ENCODE measurements at places on chromosomes 5 and 9.

DNA sequence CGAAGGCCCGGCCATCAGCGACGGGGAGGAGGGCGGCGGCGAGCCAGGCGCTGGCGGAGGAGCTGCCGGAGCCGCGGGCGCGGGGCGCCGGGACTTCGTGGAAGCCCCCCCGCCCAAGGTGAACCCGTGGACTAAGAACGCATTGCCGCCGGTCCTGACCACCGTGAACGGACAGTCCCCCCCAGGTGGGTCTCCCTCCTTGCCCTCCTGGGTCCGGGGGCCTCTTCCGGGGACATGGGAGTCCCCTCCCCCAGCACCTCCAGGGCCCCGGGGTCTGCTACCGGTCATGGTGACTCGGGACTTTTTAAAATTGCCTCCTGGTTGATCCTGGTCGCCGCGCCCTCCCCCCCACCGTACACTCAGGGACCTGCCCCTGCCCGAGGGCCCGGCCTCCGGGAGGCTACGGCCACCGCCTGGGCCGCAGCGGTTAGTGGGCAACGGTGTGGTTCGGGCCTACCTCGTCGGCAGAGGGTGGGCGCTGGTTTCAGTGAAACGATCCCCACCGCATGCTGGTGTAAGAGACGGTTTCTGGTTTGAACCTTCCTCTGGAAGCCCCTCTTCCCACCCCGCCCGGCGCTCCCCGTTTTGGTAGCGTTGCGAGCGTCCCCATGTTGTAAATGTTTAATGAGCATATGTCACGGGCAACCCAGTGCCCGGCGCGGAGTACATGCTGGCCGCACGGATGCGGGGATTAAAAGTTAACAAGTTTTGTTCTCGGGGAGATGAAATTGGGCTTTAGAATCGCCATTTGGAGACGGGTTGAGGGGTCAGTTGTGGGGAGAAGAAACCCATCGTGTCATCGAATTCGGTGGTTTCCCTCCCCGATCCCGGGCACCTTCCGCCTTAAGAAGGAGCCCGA, 1.1 kb downstream of the LARP1 start:
- DNase-seq: peak; percentile 32

- no peak for DNase-seq
Observed at GRCh38 chr5:101860563-101860962, 435.5 kb downstream of the SLCO4C1 start.

- DNase-seq: no peak
Observed at GRCh38 chr9:27572061-27572460, 1.2 kb downstream of the C9orf72 start.

- no peak for DNase-seq
Observed at GRCh38 chr5:133229931-133230664, 178.3 kb downstream of the HSPA4 start.

- DNase-seq: no peak
Observed at GRCh38 chr5:69032009-69032408, 61.8 kb upstream of the SLC30A5 start.

DNA sequence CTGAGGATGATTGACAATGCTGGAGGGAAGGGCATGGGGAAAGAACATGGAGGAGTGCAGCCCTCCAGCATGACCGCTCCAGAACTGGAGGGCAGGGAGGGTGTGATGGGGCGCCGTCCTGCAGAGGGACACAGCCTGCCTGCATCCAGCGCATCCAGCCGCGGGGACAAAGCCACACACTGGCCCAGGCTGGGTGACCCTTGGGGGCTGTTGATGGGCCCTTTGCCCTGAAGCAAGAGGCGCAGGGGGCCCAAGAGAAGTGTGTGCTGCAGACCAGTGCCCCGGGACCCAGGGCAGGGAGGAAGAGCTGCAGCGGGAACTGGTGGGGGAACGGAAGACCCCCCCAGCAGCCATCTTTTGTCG, 169.8 kb upstream of the PPP1R26 start:
- no peak for DNase-seq

DNA sequence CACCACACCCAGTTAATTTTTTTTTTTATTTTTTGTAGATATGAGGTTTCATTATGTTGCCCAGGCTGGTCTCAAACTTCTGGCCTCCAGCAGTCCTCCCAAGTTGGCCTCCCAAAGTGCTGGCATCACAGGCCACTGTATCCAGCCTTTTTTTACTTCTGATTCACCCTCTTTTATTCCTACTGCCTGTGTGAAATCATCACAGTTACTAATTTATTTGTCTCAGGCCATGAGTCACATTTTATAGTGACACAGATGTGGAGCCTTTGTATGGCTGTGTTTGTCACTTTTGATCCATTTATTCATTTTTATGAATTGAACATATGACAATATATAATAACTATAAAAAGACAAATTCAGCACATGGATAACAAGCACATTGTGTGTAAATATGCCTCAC, 67.1 kb upstream of the SNX2 start:
- no peak for DNase-seq

DNA sequence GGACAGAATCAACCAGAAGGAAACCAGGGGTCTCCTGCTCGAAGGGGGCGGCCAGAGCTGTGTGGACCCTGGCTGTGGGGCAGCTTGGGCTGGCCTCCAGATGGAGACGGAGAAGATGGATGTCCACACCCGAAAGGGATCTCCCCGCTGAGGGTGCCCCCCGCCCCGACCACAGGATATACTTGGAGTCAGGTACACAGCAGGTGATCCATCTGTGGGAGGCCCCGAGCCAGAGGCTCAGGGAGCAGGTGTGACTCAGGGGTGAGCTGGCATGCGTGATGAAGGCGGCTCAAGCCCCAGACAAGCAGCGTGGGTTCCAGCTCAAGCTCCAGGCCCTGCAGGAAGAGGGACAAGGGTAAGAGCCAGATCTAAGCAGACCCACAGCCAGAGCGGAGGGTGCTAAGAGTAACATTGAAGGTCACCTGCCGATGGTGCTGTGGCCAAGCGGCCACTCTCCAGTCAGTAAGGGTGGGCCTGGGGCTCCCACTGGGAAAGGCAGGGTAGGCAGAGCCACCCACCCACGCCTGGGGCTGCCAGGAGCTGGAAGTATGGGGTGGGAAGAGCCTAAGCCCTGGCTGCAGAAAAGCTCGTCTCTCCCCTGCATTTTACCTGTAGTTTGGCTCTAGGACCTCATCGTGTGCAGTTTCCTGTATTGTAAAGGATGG, 30.6 kb upstream of the MVB12B start:
- no peak for DNase-seq

- no peak for DNase-seq
Observed at GRCh38 chr5:54630738-54631359, 113.3 kb downstream of the SNX18 start.

DNA sequence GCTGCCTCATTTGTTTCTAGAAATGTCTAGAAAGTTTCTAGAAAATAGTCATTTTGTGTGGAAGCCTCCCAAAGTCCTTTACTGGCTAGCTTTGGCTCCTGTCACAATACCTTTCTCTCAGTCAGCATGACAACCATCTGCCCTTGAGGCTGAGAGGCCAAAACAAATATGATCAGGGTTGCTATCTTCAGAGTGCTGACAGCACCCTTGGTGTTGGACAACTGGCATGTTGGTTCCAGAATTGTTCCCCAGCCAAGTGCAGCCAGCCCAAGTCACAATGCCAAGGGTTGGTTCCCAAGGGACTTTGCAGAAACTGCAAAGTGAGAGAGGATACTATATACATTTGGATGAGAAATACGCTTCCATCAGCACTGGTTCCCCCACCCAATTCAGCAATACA, 140.9 kb upstream of the GAS1 start:
- DNase-seq: no peak

- no peak for DNase-seq
Observed at GRCh38 chr9:90975781-90976538, 174.3 kb downstream of the SYK start.

- DNase-seq: no peak
Observed at GRCh38 chr5:64487283-64487682, 18.5 kb upstream of the RGS7BP start.

- no peak for DNase-seq
Observed at GRCh38 chr5:67315082-67315989, 118.7 kb upstream of the CD180 start.

DNA sequence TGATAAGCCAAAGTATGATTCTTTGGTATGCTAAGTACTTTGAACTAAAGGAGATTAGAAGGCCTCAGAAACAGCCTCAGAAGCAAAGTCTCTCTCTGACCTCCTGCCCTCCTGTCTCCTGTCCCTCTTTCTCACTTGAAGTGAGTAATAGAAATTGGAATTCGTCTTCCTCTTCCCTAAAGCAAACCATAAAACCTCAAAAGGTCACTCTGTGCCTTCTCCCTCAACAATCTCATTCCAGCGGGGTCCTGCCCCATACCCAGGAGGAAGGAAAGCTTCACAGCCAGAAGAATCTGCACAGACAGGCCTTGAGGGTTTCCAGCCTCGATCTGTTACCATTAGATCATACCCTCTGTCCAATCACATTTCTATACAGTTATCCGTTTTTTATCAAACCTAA, 87.8 kb downstream of the HAPLN1 start:
- no peak for DNase-seq

DNA sequence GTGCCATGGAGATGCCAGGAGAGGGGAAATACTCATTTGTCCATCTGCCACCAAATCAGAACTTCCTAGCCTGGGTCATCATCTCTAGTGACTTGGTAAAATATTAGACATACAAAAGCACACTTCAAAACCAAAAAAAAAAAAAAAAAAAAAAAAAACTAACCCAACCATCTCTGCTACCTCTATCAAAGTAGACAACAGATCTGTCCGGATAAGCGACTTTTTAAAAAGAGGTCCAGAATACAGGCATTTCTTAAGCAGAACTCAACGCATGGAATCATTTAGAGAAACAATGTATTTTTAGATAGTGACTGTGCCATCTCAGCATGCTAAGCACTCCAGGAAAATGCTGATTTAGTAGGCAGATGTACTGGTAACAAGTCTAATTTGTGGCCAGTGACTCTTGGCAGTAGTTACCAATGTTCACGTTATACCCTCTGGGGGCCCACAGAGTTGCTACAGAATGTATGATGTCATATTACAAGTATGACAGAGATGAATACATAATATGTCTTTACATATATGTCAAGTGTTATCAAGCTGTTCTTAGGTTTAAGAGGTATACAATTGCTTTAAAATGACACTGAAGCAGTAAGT, 107.8 kb downstream of the SMIM23 start:
- no peak for DNase-seq

GRCh38 chr9:98944057-98944733, 488 bp downstream of the COL15A1 start:
- no peak for DNase-seq

GRCh38 chr5:142544946-142545649, 140.8 kb downstream of the FGF1 start:
- DNase-seq: no peak

GRCh38 chr5:146744068-146744745, 134.3 kb downstream of the PPP2R2B start:
- DNase-seq: no peak

DNA sequence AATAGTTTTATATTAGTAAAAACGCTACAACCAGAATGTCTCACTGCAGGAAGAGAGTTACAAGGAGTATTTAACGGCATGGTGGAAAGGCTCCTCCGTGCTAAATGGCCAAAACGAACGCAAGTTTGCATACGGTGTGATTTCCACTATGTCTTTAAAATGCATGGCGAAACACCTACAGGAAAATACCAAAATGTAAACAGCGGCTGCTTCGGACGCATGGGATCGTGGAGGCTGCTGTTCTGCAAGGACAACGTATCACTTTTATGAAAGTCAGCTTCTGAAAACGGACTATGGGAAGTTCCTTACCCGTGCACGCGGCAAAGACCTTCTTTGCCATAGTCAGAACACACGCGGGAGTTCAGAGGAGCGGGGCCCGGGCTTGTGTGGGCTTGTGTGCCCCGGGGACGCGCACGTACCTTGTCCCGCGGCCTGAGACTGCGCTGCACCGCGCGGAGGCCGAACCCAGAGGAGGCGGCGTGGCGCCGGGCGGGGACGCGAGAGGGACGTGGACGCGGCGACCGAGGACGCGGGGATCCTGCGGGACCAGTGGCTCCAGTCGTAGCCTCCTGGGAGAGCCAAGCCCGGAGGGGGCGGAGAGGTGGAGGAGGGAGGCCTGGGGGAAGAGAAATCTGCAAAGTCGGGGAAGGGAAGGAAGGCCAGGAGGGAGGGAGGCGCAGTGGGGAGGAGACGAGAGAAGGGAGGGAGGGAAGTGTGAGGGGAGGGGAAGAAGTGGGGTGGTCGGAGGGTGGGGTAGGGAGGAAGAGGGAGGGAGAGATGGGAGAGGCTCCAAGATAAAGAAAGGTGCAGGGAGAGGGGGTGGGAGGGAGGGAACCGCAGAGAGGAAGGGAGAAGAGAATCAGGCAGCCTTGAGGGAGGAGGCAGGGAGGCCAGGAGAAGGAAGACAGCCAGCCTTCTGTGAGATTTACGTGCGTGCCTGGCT, at the start of gene CMBL:
Gene CMBL (minus strand): TSS at position 697 of the 943 bp plus-strand sequence. CDS start 17,140 bp downstream, outside the sequence.
- DNase-seq: peak; percentile 67

DNA sequence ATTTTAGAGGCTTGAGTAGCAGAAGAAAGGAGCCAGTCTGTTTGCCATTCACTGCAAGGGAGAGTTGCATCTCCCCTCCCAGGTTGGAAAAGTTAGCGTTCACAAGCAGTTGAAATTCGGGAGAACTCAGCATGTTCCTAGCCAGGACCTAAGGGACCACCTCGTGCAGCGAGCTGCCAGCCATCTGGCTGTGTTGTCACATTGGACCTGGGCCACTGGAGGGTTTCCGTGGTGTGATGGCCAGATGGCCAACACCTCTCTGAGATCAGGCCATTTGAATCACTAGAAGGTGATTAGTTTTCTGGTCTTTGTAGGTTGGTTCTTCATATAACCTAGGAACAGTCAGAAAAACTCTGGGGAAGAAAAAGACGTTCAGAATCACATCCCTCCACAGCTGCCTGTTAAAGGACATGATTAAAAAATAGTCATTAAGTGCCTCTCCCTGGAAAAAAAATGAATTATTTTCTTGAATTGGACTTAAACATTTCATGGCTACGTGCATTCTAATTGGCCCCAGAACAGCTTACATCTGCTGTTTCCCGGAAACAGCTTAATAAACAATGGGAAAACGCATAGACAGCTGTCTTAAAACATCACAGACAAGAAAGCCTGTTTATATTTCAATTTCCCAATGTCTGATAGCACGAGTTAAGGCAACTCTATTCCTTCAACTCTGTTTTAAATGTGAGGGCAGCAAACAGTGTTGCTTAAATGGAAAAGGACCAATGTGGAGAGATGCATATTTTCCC, 303.9 kb downstream of the TENT4A start:
- DNase-seq: no peak

- DNase-seq: no peak
Observed at GRCh38 chr5:157542282-157543000, 33.1 kb downstream of the ADAM19 start.

GRCh38 chr5:176938472-176938871, 39.3 kb upstream of the HK3 start:
- no peak for DNase-seq

- no peak for DNase-seq
Observed at GRCh38 chr9:134321946-134322741, 4.1 kb upstream of the RXRA start.

All from GM10248 (cell line).